Stimulated activated CD8-positive, alpha-beta memory T cell treated with anti-CD3 and anti-CD28 coated beads, Interleukin-15, amount 100 ng/mL, for 48 hours (primary cell): ENCODE measurements at places on chromosomes 7 and 10.

DNA sequence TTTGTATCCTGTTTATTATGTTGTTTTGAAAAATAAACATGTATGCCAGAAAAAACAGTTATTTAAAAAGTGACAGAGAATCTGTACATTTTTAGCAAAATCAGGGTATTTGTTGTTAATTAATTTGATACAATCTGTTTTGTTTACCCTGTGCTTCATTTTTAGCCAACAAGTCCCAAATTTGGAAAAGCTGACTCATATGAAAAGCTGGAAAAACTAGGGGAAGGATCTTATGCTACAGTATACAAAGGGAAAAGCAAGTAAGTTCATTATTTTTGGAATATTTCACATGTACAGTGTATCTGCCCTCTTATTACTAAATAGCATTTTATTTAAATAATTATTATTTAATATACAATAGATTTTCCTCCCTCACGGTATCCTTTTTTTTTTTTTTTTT is 151.4 kb downstream of the CDK14 start:
- no peak for DNase-seq

- no peak for DNase-seq
Measured at GRCh38 chr10:26464632-26465280, 26.6 kb downstream of the APBB1IP start.

DNA sequence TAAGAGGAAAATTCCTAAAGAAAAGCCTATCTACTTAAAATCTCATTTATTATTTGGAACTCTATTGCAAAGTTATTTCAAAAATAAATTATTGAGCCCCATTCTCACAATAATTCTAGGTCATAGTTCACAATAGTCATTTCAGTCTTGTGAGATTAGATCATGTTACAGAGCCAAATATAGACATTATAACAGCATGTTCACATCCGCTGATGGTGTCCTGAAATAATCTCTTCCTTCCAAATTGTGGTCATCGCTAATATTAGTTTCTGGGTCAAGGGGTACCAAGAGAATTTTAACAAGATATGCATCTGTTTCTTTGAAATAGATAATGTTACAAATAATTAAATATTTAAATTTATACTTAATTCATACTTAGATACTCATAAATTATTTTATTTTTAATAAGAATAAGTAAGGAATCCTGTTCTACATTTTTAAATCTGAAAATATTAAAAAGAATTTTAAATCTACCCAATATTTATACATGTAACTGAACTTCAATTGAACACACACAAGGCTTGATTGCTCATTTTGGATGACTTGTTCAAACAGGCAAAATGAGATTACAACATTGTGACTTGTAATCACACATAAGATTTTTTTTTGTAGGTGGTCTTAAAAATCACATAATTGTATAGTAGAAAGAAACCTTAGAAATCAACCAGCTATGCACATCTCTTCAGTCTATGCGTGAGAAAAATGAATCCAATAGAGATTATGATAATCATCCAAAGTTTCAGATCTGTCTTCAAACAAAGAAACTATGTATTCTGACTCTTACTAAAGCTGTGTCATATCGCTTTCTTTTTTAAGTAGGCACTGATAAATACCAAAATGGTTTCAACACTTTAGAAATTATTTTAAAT is 13.1 kb downstream of the GNAT3 start:
- no peak for DNase-seq

DNA sequence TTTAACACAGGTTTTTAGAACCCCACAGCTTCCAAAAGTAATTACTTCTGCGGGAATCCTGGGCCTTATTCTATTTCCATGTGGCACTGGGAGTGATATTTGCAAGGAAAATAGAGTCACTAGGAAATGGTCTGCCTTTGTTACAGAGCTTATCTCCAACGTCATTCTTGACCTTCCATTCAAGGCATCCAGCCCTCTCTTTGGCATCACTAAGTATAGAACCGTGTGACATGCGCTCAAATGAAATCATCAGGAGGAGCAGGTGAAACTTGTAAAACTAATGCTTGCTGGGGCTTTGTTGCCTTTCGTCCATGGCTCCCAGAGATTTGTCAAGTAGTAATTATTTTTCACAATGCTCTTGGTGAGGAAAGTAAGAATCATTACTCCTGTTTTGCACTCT is 73.4 kb downstream of the PAPSS2 start:
- no peak for DNase-seq

DNA sequence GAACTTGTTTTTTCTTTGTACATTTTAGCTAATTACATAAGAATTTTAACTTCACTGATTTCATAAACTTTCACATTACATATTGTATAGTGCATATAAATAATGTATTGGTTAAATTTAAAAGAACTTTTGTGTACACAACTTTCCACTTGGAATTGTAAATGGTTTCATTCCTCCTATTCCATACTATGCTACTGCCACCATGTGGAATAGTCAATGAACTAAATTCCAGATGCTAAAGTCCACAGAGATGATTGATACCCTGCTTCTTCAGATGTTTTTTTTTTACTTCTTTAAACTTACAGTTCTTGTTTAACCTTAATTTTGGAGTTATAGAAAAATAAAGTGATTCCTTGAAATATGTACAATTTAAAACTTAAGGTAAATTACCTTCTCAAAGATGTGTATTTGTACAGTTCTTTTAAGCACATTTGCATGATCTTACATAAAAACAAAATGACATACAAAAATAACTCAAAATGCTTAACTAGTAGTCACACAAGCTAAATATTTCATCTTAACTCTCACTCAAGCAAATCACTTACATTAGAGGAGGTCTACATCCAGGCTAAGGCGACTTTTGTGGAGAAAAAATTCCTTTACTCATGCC is 247.6 kb upstream of the HGF start:
- no peak for DNase-seq

DNA sequence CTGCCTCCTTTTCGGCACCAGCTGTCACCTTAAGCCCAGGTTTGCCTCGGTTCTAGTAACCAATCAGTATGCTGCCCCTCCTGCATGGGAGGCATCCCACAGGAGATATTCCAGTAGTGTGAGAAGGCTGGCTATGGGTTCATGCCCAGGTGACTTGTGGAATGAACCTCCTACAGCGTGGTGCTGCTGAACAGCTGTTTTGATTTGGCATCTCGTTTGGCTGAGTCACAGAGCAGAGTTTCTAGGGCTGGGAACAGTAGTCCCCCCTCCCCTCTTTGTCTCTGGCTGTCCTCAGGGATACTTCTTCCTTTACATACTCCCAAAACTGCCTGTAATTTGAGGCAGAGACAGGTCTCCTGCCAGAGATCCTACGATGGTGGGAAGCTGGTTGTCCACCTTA is 16.1 kb downstream of the R3HCC1L start:
- no peak for DNase-seq

DNA sequence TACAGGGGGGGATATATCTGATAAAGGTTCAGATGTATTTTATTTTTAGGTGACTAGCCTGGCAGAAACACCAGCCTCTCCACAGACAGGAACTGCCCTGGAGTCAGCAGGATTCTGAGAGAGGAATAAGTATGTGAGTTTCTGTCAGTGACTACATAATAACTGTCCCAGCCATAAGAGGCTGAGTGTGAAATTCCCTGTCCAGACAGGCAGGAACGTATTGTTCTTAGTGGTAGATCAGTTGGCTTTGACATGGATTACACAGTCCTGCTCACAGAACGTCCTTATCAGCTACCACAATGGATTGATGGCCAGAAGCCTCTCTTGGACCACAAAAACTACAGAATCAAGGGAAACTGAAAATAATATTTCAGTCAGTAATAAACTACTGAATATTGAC is 709.8 kb downstream of the PCDH15 start:
- DNase-seq = no peak

GRCh38 chr7:30926313-30926712 is 14.7 kb downstream of the AQP1 start:
- no peak for DNase-seq

DNA sequence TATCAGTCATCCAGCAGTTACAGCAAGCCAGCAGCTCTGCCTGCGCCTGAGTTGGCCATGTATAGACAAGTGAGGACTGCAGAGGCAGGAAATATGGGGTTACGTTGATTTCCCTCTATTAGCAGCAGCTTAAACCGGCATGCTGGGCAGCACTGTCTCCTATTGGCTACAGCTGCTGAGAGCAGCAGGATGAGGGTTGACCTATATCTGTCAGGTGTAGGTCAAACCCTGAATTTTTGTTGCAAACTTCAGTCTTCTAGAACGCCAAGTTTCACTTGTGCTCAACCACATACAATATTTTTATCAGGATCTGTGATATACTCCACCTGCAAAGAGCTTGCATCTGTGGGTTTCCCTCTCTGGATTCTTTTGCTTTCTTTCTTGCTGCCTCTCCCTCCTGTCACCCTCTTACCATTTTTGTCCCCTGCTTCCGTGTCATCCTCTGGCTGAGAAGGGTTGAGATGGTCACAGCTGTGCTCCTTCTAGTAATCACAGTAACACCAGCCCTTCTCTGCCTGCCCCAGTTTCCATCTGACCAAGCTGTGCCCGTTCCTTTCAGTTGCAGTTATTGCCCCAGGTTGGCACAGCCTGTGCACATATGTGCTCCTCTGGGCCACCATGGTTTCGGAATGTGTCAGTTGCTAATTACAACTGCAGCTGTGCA is 23.8 kb upstream of the GLCCI1 start:
- peak; percentile 38 for DNase-seq

- no peak for DNase-seq
Measured at GRCh38 chr10:133358162-133358924, 524 bp upstream of the FUOM start.

- DNase-seq = no peak
Measured at GRCh38 chr7:73978661-73979563, 49.1 kb upstream of the ELN start.

DNA sequence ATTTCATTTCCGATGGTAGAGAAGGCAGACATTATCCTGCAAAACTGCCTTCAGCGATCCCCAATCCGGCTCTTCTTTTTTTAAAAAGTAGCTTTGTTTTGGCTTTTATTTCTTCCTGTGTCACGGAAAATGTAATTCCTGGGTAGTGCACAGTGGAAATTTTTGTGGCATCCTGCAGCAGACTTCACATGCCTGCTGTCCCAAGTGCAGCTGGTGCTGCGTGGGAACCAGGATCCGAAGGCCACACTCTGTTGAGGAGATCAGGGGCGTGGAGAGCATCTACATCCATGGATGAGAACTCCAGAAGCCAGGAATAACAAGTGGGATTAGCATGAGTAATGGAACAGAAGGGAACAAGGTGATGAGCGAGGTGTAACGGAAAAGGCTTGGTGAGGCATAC is 4.6 kb downstream of the VWA2 start:
- DNase-seq = no peak

DNA sequence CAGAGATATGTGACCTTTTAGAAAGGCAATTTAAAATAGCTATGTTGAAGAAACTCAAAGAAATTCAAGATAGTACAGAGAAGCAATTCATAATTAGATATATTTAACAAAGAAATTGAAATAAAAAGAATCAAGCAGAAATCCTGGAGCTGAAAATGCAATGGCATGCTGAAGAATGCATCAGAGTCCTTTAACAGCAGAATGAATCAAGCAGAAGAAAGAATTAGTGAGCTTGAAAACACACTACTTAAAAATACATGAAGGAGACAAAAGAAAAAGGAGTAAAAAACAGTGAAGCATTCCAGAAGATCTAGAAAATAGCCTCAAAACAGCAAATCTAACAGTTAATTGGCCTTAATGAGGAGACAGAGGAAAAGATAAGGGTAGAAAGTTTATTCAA is 20.0 kb downstream of the ZPBP start:
- no peak for DNase-seq

DNA sequence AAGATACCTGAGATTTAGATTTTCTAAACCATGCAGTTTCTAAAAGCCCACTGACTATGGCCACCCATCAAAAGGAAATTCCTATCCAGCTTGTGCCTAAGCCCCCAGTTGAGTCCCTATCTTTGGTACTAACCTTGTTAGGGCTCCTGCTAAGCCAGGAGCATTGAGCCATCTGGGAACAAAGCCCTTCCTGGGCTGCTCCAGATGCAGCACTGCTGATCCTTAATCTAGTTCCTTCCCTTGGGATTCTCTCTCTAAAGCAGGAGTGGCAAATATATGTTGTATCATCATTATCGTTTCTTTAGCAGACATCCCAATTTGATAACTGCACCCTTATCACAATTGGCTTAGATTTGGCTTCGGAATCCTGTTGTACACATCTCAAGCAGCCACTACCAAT is 24.7 kb upstream of the PDLIM1 start:
- DNase-seq = no peak

- no peak for DNase-seq
Measured at GRCh38 chr10:77746047-77746707, 108.6 kb upstream of the KCNMA1 start.

- DNase-seq = no peak
Measured at GRCh38 chr7:2673934-2674333, 14.1 kb upstream of the AMZ1 start.

- no peak for DNase-seq
Measured at GRCh38 chr10:103493916-103494877, 692 bp downstream of the NEURL1 start.

GRCh38 chr10:89921403-89921802 is 220.0 kb downstream of the KIF20B start:
- no peak for DNase-seq

DNA sequence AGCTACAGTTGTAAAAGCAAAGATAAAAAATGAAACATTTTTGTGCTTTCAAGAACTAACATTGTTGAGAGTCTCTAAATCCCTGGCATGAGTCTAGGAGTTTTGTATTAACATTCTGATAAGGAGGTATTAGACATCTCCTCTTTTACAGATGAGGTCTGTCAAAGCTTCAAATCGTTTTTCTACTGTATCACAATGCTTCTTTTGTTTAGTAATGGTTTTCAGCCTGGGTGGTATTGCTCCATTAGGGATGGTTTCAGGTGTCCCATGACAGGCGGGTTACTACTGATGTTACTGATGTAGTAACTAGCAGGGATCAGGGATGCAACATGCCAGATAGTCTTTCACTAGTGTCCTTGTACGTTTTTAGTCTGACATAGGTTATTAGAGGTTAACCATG is 27.4 kb downstream of the STAM start:
- no peak for DNase-seq

- no peak for DNase-seq
Measured at GRCh38 chr7:89002981-89003956, 207.7 kb upstream of the TEX47 start.

DNA sequence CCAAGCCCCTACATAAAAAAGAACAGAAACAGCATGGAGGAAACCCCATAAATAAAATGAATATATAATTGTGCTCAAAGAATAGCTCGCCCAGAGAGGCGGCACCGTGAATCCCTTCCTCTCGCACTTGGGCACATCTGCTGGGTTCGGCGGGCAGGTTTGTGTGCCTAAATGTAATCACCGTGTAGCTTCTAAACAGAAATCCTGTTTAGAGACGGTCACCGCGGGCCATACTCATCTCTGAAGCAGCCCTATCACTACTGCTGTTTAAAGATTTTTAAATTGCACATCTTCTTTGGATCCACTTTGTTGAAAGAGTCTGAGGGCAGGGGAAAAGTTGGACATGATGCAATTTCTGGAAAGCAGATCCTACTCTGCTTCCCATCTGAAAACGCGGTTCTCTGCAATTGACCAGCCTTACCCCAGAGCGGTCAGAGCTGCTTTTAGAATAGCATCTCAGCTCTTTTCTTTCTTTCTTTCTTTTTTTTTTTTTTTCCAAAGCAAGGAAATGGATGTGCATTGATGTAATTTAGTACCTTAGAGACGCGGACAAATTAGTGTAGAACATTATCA is 6.4 kb downstream of the DRGX start:
- DNase-seq = no peak
